ENCODE measurements at places on chromosomes 11 and 22.
A peak's percentile ranks its signal among the peaks of the same experiment; 100 is the strongest.

DNA sequence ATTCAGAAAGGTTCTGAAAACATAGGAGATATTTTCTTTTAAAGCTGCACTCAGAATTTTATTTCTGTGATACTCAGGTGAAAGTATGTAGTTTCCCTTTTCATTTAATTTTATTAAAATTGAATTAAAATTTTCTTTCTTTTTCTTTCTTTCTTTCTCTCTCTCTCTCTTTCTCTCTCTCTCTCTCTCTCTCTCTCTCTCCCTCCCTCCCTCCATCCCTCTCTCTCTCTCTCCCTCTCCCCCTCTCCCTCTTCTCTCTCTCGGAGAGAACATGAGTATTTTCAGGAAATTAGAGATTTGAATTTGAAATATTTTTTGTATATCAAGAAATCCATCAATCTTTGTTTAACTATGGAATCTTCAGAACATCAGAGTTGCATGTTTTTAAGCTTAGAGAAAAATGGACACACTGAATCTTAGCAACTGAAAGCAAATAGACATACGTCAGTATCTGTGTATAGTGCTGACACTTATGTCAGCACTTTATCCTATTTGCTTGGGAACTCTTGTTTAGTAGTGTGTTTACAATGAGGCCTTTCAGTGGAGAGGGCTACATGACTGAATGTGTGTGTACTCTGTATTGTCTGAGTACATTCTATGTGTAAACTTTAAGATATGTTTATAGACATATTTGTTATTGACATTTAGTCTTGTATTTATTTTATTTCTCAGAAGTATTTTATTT is 44.5 kb downstream of the PDE3B start:
- no peak for DNase-seq

DNA sequence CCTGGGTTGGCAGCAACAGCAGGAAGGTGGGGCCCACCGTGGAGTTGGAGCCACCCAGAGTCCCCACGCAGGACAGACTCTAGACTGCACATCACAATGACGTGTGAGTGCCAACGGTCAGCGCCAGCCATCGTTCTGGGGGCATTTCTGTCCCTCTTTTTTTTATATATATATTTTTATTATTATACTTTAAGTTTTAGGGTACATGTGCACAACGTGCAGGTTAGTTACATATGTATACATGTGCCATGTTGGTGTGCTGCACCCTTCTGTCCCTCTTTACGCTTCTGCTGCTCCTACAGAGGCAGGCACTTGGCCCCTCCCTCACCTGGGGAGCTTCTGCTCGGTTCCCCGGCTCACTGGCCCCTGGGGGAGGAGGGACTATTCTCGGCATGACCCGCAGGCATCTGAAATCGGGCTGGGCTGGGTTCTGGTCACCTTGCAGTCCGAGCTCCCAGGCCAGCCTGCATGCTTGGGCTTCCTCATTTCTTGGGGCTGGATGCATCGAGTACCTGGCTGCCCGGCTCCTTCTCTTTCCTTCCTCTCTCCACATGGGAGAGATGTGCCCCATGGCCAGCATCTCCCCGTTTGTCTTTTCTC is 787.4 kb downstream of the TBC1D22A start:
- DNase-seq, result no peak

DNA sequence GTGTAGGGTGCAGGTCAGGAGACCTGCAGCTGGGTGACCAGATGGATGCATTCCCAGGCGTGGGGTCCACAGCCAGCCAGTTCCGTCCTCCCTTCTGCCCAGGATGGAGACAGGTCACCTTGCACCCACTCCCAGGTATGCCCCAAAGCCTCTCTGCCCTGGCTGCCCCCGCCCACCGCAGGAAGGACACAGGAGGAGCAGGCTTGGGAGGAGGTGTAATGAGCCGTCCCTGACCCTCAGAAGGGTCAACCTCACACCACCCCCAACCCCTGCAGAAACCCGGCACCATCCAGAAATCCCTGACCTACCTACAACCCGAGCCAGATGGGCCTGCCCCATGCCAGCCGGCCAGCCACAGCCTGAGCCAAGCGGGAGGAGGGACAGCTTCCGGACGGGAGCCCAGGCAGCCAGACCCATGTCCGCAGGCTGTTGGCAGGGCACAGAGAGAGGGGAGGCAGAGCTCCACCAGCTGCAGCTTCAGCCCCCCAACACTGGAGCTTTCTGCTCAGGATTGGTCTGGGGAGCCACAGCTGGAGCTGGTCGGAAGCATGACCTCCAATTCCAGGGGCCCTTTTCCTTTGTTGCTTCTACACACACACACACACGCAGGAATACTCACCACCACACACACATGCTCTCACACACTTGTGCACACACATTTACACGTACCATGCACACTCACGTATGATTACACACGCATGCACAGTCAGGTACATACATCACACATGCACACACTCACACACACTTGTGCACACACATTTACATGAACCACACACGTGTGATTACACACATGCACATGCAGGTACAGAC is 5.3 kb downstream of the IFITM10 start:
- DNase-seq, result no peak

DNA sequence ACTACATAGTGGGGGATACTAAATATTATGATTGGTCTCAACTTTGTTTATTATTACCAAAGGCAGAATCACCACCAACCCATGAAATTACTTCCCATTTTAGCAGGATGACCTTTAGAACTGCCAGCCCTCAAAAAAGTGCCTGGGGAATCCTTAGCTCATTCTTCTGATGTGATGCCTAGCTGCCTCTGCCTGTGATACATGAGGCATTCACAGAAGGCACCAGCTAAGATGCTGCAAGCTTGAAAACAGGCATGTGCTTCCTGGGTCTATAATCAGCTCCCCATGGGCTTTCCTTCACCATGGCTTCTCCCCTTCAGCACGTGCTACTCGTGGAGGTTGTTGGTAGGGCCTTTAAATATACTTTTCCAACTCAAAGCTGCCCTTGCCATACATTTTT is 50.4 kb upstream of the ARHGAP20 start:
- DNase-seq, result no peak

- DNase-seq, result peak; percentile 75
These were observed 52.4 kb downstream of the CACNA1I start for GRCh38 chr22:39622881-39623367.

- no peak for DNase-seq
These were observed 2.9 kb upstream of the MMP3 start for GRCh38 chr11:102846292-102846691.

Measured in activated CD4-positive, alpha-beta T cell treated with anti-CD3 and anti-CD28 coated beads, Interleukin-2, amount 50 U/mL, for 48 hours (primary cell).